ENCODE measurements at places on chromosomes 4 and X. TPM values are rescaled to one million over a fixed set of nuclear protein-coding genes. Genes with fewer than 3 reads are reported as not detected.
A peak's percentile ranks its signal among the peaks of the same experiment; 100 is the strongest.

DNA sequence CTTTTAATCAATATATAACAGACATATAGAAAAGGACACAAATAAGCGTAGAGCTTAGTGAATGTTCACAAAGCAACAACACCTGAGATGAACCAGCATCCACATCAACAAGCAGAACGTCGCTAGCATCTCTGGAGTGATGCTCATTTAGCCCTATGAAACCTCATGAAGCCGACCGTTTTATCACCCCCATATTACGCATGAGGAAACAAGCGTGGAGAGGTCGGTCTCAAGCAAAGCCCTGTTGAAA, 524 bp upstream of the RPS3A start:
- H3K4me1 ChIP-seq: peaks cover 17% of the 10 kb centered on the region
- H3K27me3 ChIP-seq: no peaks in the 10 kb centered on the region
- no peak overlapping the region for H3K4me3 ChIP-seq
- H3K36me3 ChIP-seq: peaks cover 22% of the 10 kb centered on the region
- H3K27ac ChIP-seq: no peak overlapping the region

- no peaks in the 10 kb centered on the region for H3K4me1 ChIP-seq
- no peak overlapping the region for H3K4me3 ChIP-seq
- no peak for DNase-seq
- no peaks in the 10 kb centered on the region for H3K36me3 ChIP-seq
- H3K27ac ChIP-seq: no peak overlapping the region
- no peaks in the 10 kb centered on the region for H3K27me3 ChIP-seq
These were observed 130.5 kb downstream of the TENT5D start for GRCh38 chrX:80550722-80551121.

DNA sequence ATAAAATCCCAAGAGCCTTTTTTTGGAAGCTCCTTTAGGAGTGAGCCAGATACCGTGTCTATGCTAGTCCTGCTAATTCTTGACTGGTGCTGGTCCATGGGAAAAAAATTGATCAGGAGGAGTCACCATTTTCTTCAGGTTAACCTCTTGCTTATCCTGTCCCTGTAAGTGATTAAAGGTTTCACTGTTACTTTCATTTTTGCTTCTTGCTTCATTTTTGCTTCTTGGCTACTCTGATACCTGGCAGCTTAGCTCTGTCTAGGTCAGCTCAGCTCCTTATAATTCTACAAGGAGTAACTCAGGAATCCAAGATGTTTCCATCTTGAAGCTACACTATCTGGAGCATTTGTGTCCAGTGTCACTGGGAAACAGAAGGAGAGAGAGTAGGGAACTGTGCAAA, 45.7 kb downstream of the AFM start:
- peaks cover 2% of the 10 kb centered on the region for H3K27me3 ChIP-seq
- no peaks in the 10 kb centered on the region for H3K4me1 ChIP-seq
- H3K4me3 ChIP-seq: no peak overlapping the region
- no peak overlapping the region for H3K27ac ChIP-seq
- no peaks in the 10 kb centered on the region for H3K36me3 ChIP-seq

DNA sequence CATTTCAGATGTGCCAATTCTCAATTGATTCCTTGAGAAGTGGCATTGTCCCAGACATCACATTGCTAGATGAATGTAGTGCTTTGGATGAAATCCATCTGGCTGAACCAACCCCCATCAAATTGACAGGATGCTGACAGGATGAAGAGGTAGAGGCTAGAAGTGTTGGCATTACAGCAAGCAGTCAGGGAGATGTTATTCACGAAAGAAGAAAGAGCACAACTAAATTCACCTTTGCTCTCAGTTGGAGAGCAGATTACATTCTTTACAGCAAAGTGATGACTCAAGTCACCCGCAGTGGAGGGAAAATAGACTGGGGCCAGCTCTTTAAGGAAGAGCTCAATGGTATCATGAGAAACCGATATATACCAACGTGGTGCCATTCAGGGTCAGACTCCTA, 259.6 kb downstream of the C4orf33 start:
- no peaks in the 10 kb centered on the region for H3K27me3 ChIP-seq
- H3K4me3 ChIP-seq: no peak overlapping the region
- no peaks in the 10 kb centered on the region for H3K36me3 ChIP-seq
- peaks cover 10% of the 10 kb centered on the region for H3K4me1 ChIP-seq

Gene PF4V1
- total RNA-seq: not detected

Gene ANOS1
- 0.55 TPM for total RNA-seq

- no peaks in the 10 kb centered on the region for H3K27me3 ChIP-seq
- H3K4me3 ChIP-seq: no peak overlapping the region
- no peaks in the 10 kb centered on the region for H3K4me1 ChIP-seq
These were observed 56.1 kb downstream of the ATXN3L start for GRCh38 chrX:13263560-13264251.

Gene TCEAL5
- not detected for total RNA-seq

- no peaks in the 10 kb centered on the region for H3K36me3 ChIP-seq
- H3K27ac ChIP-seq: no peak overlapping the region
- no peak overlapping the region for H3K4me3 ChIP-seq
- H3K27me3 ChIP-seq: peaks cover 2% of the 10 kb centered on the region
- no peaks in the 10 kb centered on the region for H3K4me1 ChIP-seq
These were observed 89.3 kb upstream of the KLF3 start for GRCh38 chr4:38574559-38575333.

DNA sequence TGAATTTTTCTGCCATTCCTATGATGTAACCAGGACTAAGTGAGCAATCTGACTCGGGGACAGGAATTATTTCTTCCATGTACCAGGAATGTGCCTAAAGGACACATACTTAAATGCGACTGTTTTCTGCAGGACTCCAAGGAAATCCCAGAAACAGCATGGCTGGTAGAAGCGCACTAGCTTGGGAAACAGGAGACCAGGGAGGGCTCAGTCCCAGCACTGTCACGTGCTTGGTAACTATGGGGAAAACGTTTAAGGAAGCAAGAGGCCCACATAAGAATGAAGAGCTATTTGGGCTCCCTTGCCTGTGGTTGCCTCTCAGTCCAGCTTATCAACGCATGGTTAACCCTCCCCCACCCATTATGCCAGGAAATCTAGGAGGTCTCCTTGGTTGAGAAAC, 19.6 kb downstream of the MPP1 start:
- no peak overlapping the region for H3K27ac ChIP-seq
- no peaks in the 10 kb centered on the region for H3K27me3 ChIP-seq
- no peak overlapping the region for H3K4me3 ChIP-seq
- no peaks in the 10 kb centered on the region for H3K36me3 ChIP-seq
- no peak for DNase-seq
- H3K4me1 ChIP-seq: no peaks in the 10 kb centered on the region

- DNase-seq: peak; percentile 72
- no peak overlapping the region for H3K4me3 ChIP-seq
- no peak overlapping the region for H3K27ac ChIP-seq
- no peaks in the 10 kb centered on the region for H3K27me3 ChIP-seq
- H3K36me3 ChIP-seq: no peaks in the 10 kb centered on the region
These were observed 28.4 kb downstream of the ZNF185 start for GRCh38 chrX:152926279-152926678.

DNA sequence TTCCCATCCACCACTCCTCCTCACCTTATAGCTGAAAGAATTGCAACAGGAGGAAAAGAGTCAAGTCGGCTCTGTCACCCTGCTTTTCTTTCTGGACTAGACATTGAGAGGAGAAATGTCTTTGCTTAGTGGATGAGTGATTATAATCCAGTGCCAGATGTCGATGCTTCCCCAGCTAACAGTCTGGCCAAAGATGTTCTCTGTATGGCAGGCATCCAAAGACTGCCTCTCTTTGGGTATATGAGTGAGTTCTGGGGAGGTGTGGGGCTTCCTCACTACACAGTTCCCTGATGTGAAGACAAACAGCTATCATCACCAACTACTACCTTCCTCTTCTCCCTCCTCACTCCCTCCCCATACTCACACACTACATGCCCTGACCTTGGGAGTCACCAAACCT, 90.9 kb downstream of the COMMD8 start:
- no peaks in the 10 kb centered on the region for H3K4me1 ChIP-seq
- no peaks in the 10 kb centered on the region for H3K27me3 ChIP-seq
- H3K4me3 ChIP-seq: no peak overlapping the region
- DNase-seq: no peak
- no peak overlapping the region for H3K27ac ChIP-seq
- H3K36me3 ChIP-seq: no peaks in the 10 kb centered on the region

- no peak for DNase-seq
- H3K4me1 ChIP-seq: no peaks in the 10 kb centered on the region
- no peak overlapping the region for H3K27ac ChIP-seq
- H3K36me3 ChIP-seq: no peaks in the 10 kb centered on the region
- H3K27me3 ChIP-seq: no peaks in the 10 kb centered on the region
- no peak overlapping the region for H3K4me3 ChIP-seq
These were observed 562.8 kb downstream of the ADGRL3 start for GRCh38 chr4:61762722-61763627.

DNA sequence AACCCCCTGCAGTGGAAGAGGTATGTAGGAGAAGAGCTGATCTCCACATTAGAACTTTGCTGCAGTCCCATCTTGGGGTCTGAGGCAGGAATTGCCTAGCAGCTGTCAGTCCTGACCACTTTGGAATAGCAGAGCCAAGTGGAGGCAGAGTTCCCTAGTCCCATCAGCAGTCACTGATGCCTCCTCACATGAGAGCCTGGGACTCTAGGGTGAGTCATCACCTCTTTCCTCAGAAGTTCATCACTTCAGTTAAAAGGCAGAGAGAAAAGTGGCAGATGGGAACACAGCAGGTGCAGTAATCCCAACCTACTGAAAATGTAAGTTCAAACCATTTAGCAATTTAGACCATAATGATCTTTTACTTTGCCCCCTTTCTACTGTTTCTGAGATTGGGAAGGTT, 73.9 kb upstream of the MED14 start:
- no peak overlapping the region for H3K4me3 ChIP-seq
- no peak overlapping the region for H3K27ac ChIP-seq
- H3K27me3 ChIP-seq: no peaks in the 10 kb centered on the region

Gene SCRG1
- not detected for total RNA-seq

DNA sequence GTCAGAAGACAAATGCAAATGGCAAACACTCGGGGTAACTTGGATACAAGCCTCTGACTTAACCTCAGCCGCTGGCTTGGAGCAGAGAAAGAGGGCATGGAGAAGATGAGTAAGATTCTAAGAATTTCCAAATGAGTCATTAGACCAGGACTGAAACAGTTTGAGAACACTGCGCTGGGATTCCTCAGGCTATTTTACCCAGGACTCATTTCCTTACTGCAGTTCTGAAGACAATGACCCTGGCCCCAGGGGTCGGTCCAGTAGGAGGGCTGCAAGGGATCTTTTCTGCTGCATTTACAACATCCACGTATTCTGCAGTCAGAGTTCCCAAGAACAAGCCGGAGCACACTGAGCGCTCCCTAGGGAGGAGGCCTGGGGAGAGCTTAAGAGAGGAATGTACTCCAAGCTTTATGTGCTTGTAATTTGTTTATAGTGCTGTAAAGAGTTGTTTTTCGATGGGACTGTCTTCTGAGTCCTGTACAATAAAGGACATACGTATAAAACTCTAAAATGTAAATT, 27.3 kb upstream of the SORBS2 start:
- no peaks in the 10 kb centered on the region for H3K27me3 ChIP-seq
- peak overlapping the region; percentile 77 for H3K27ac ChIP-seq
- peak; percentile 95 for DNase-seq
- peaks cover 36% of the 10 kb centered on the region for H3K4me1 ChIP-seq

GRCh38 chrX:150028692-150029091, 90.4 kb upstream of the EOLA2 start:
- H3K27ac ChIP-seq: no peak overlapping the region
- peaks cover 10% of the 10 kb centered on the region for H3K4me1 ChIP-seq
- no peak for DNase-seq
- H3K36me3 ChIP-seq: no peaks in the 10 kb centered on the region

DNA sequence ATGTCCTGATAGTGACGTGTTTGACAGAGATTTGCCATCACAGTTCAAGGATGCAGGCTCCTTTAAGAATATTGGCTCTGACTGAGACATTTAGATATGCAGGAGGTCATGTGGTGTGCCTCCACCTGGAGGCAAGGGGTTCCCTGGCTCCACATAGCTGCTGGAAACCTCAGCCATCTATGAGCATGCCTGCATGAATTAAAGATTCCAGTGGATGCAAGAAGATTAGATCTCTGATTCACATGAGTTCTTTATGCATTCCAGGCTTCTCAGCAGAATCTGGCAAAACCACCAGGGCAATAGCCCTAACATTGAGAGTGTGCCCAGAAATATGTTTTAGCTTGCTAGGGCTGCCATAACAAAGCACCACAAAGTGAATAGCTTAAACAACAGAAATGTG, 298.5 kb upstream of the AADAT start:
- no peaks in the 10 kb centered on the region for H3K4me1 ChIP-seq
- no peak for DNase-seq
- H3K27me3 ChIP-seq: no peaks in the 10 kb centered on the region
- no peak overlapping the region for H3K27ac ChIP-seq
- no peaks in the 10 kb centered on the region for H3K36me3 ChIP-seq

Gene POF1B
- not detected for total RNA-seq

Gene MAGEB16
- total RNA-seq: not detected

Gene DOK7
- not detected for total RNA-seq

Gene MAOA
- 18.1 TPM for total RNA-seq

Gene OPN1MW3
- total RNA-seq: not detected

GRCh38 chr4:2494992-2495391, 26.1 kb downstream of the RNF4 start:
- no peaks in the 10 kb centered on the region for H3K27me3 ChIP-seq
- peaks cover 25% of the 10 kb centered on the region for H3K4me1 ChIP-seq
- H3K27ac ChIP-seq: peak overlapping the region; percentile 11
- peaks cover 18% of the 10 kb centered on the region for H3K36me3 ChIP-seq
- no peak overlapping the region for H3K4me3 ChIP-seq

GRCh38 chr4:2837110-2837903, 6.3 kb upstream of the ADD1 start:
- peaks cover 17% of the 10 kb centered on the region for H3K4me1 ChIP-seq
- no peak overlapping the region for H3K4me3 ChIP-seq
- no peak for DNase-seq
- H3K27me3 ChIP-seq: no peaks in the 10 kb centered on the region
- H3K36me3 ChIP-seq: peaks cover 5% of the 10 kb centered on the region
- H3K27ac ChIP-seq: peak overlapping the region; percentile 40

DNA sequence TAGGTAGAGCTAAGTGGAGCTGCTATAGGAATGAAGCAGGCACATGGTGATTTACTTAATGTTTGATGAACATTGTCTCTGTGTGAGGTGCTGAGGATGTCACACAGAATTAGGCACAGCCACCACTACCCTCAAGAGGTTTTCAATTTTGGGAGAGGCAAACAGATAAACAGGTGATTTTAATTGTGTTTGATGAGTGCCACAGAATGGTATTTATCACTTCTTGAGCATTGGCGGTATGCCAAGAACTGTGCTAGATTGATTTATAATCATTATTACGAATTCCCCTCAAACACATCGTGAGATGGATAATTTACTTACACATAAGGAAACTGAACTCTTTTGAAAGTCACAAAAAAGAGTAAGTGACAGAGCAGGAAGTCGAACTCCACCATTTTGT, 74.8 kb downstream of the FREM3 start:
- H3K36me3 ChIP-seq: no peaks in the 10 kb centered on the region
- H3K27ac ChIP-seq: no peak overlapping the region
- no peaks in the 10 kb centered on the region for H3K4me1 ChIP-seq
- peak; percentile 5 for DNase-seq
- no peak overlapping the region for H3K4me3 ChIP-seq

- H3K27ac ChIP-seq: no peak overlapping the region
- DNase-seq: no peak
- no peaks in the 10 kb centered on the region for H3K27me3 ChIP-seq
- no peaks in the 10 kb centered on the region for H3K4me1 ChIP-seq
- no peaks in the 10 kb centered on the region for H3K36me3 ChIP-seq
These were observed 87.2 kb downstream of the IL13RA2 start for GRCh38 chrX:114930227-114930626.

Data from endothelial cell of umbilical vein (primary cell).